ENCODE measurements at places on chromosomes 3 and 15. TPM values are rescaled to one million over a fixed set of nuclear protein-coding genes. Genes with fewer than 3 reads are reported as not detected.

GRCh38 chr3:66667263-66667662 is 166.4 kb upstream of the LRIG1 start:
- DNase-seq, result no peak

GRCh38 chr3:168843481-168843880 is 747.8 kb upstream of the GOLIM4 start:
- no peak for DNase-seq

Gene RLBP1
- polyA plus RNA-seq, result not detected

Gene GRAMD1C
- polyA plus RNA-seq, result 0.38 TPM

GRCh38 chr3:118526758-118527513 is 507.7 kb downstream of the IGSF11 start:
- DNase-seq, result no peak

Gene MUC20
- polyA plus RNA-seq, result 1.7 TPM

- DNase-seq, result no peak
Observed at GRCh38 chr3:53227993-53228885, 27.6 kb downstream of the TKT start.

DNA sequence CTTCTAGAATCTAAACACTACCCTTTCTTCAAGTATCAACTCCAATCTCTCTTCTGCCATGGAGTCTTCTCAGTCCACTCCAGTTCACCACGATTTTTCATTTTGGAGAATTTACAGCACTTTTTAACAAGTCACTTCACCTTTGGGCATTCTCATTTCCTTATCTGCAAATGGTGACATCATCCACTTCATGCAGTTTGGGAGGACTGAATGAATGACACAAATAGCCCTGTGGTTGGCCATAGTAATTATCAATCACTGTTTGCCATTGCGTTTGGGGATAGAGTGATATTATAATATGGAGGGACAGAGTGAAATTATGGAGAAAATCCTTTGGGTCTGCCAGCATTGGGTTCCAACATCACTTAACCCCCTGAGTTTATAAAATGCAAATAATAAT is 38.0 kb upstream of the TM4SF1 start:
- no peak for DNase-seq

DNA sequence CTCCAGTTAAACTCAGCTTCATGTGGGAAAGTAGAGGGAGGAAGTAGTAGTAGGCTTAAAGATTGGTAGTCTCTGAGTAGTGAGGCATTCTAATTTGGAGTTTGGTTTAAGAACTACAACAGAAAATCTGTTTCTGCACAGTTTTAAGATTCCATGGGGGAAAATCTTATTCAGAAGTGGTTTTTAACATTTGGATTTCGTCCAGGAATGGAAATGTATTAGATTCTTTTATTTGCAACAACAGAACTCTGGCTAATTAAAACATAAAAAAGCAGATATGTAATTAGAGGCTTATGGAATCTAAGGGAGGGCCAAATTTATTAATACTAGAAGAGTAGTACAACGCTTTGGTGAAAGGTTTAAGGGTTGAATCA is 36.0 kb downstream of the NECTIN3 start:
- DNase-seq, result no peak

DNA sequence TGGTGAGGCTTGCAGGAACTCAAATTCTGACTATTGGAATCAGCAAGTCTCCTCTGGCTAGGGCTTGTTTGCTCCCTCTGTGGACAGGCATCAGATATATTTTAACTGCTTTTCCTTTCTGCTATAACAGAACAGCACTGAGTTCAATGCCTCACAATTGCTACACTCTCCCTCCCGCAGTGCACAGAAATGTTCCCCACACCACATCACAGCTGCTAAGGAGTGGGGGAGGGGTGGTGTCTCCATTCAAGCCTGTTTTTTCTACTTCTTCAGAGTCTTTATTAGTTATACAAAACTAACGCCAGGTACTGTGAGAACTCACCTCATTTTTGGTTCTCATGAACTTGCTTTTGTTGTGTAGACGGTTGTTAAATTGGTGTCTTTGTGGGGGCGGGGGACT is 68.5 kb downstream of the BCHE start:
- DNase-seq, result no peak

GRCh38 chr15:79067969-79068368 is 22.6 kb downstream of the RASGRF1 start:
- no peak for DNase-seq

Gene INKA1
- 3.9 TPM for polyA plus RNA-seq

Gene ABHD17C
- polyA plus RNA-seq, result 3.3 TPM

DNA sequence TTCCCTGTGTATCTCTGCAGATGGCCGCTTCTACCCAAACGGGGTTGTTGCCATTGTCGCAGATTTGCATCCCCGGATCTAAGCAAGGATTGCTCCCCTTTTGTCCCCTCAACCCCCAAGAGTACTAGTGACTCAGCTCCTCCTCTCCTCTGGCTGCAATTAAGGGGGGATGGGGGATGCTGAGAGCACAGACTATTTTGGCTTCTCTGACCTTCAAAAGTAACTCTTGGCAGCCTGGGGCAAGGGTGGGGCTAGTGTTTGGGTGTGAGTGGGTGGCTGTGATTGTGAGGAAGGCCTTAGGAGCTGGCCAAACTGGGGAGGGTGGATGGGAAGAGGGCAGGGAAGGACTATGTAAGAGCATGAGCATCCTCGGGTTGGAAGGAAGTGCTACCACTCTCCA is 1.2 kb upstream of the MAP1A start:
- DNase-seq, result peak; percentile 87

Gene ACKR4
- 7.2 TPM for polyA plus RNA-seq

Gene PLSCR5
- not detected for polyA plus RNA-seq

GRCh38 chr3:188911026-188911850 is 260.5 kb upstream of the TPRG1 start:
- no peak for DNase-seq

DNA sequence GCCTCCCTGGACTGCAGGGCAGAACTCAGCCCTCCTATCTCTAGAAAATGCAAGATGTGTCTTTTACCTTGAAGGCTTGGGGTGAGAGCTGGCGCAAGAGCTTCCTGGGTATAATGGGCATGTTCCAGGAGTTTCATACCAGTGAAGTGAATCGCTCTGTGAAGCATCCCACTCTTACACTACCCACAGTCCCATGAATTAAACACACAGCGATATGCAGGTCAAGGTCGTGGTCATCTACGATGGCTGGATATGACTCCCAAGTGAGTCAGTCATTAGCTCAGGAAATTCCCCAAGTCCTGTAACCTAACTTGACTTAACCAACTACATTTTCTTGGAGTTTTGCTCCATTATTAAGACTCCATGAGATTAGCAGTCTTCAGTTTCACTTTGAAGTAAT is 439.7 kb downstream of the NTRK3 start:
- no peak for DNase-seq

DNA sequence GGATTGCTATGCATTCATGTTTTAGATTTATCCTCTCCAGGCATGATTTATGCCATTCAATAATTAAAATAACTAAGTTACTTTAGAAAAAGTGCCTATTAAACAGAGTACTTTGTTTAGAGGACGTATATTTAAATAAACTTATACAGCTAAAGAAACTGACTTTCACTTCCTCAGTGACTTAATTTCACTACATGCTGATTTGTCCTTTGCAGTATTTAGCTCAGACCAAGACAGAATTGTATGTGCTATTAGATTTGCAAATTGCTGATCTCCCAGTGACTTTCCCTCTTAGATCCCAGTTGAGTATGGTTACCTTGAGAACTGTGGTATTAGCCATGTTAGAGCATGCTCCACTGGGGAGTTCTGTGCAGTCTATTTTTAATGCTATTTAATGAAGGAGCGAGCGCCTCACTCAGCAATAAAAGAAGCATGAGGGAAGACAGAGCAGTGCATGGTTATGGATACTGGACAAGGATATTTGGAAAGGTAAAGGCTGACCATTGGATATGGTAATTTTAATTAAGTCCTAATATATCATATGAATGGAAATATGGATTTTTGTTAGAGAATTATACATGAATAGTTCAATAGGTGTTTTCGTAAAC is 2.7 kb downstream of the ARPP21 start:
- DNase-seq, result no peak

Gene C3orf49
- not detected for polyA plus RNA-seq

- no peak for DNase-seq
Observed at GRCh38 chr3:41701191-41701698, 260.7 kb downstream of the ULK4 start.

DNA sequence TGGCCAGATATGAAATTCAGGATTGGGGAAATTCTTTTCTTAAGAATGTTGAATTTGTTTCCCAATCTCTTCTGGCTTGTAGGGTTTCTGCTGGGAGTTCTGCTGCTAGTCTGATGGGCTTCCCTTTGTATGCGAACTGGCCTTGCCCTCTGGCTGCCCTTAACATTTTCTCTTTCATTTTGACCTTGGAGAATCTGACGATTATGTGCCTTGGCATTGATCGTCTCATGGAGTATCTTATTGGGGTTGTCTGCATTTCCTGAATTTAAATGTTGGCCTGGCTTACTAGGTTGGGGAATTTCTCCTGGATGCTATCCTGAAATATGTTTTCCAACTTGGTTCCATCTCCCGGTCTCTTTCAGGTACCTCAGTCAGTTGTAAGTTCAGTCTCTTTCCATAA is 152.2 kb downstream of the CFAP20DC start:
- no peak for DNase-seq

- peak; percentile 56 for DNase-seq
Observed at GRCh38 chr3:12706504-12707253, 42.8 kb upstream of the RAF1 start.

DNA sequence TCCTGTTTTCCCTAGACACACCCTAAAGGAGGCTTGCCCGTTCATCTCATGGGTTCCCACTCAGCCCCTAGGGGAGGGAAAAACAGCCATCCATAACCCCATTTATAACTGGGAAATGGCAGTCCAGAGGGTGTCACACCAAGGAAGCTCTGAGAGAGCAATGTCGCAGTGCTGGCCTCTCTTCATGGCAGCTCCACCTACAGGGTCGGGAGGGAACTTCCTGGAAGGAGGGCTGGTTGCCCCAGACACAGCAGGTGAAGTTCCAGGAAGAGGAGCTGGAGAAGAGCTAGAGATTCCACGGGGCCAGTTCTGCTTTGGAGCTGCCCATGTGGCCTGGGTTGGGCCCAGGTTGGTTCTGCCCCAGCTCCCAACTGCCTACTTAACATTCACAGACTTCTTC is 22.3 kb upstream of the LINGO1 start:
- no peak for DNase-seq

GRCh38 chr15:82919231-82919886 is 33.2 kb downstream of the HOMER2 start:
- no peak for DNase-seq

- DNase-seq, result no peak
Observed at GRCh38 chr3:60953351-60953750, 297.9 kb downstream of the FHIT start.

Gene CHRNA5
- 0.68 TPM for polyA plus RNA-seq

- DNase-seq, result peak; percentile 77
Observed at GRCh38 chr3:184186184-184186901, at the start of gene ABCF3. ABCF3 (plus strand) TSS chr3:184186199; CDS start chr3:184186208, 9 bp downstream.

Gene EPHA3
- 2.7 TPM for polyA plus RNA-seq

- DNase-seq, result no peak
Observed at GRCh38 chr3:183296944-183297343, 43.9 kb downstream of the B3GNT5 start.

Gene PIGZ
- polyA plus RNA-seq, result 3.6 TPM

Gene SPATA12
- polyA plus RNA-seq, result 0.02 TPM

GRCh38 chr15:55879181-55879580 is 114.2 kb downstream of the NEDD4 start:
- no peak for DNase-seq

Gene C3orf52
- 0.48 TPM for polyA plus RNA-seq

Gene SI
- polyA plus RNA-seq, result not detected

GRCh38 chr15:44790656-44791055 is 54.3 kb downstream of the TRIM69 start:
- no peak for DNase-seq

- DNase-seq, result no peak
Observed at GRCh38 chr3:12730506-12731242, 28.4 kb downstream of the TMEM40 start.

GRCh38 chr3:38853011-38853410 is 37.0 kb upstream of the SCN10A start:
- DNase-seq, result no peak

DNA sequence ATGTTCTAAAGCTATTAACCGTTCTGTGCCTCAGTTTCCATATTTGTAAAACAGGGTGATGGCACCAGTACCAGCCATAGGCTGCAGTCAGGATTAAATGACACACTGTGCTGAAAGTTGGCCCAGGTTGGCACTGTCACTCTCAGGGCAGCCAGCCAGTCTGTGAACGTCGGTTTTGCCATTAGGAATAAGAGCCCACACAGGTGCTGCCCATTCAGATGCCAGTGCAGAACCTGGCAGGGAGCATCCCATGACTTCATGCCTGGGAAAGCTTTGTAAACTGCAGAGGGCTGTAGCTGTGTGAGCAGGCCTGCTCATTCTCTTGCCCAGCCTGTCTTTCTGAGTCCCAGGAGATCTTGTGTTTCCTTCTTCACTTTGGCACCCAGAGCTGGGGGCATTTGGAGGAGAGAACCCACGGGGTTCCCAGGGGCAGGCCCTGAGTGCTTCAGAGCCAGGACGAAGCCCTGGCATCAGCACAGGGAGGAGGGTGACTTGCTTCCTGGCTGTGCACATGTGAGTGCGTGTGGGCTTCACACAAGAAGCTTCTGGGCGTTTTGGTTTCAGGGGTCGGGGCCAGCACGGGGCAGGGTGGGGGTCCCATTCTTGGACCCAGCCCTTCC is 46.9 kb downstream of the ZNF710 start:
- peak; percentile 26 for DNase-seq

DNA sequence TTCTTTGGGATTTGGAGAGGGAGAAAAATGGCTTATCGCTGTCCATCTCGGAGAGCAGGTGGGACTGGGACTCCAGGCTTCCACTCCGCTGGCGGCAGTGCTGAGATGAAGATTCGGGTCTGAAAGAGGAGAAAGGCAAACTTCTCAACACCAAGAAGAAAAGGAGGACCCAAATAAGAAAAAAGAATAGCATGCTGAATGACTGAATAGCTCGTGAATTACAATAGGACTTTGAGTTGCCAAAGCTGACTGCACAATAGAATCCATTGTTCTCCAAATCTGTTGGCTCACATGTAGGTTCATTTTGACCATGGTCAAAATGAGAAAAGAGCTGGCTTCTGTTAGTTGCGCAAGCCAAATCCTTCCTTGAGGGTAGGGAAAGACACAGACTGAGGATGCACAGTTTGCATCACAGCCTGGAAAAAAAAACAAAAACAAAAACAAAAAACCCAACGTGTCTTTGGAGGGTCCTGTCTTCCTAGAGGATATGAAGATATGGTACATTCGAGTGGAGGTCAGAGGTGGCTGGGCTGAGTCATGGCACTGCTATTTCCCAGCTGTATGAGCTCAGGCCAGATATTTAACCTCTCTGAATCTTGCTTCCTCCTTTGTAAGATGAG is 59.3 kb upstream of the LMOD3 start:
- DNase-seq, result no peak
